Stimulated activated CD4-positive, alpha-beta T cell treated with anti-CD3 and anti-CD28 coated beads, Interleukin-2, amount 100 ng/mL, for 24 hours (primary cell): ENCODE measurements at places on chromosomes 5 and 9.

GRCh38 chr9:37911271-37911681, 7.3 kb upstream of the SLC25A51 start:
- DNase-seq, result no peak

DNA sequence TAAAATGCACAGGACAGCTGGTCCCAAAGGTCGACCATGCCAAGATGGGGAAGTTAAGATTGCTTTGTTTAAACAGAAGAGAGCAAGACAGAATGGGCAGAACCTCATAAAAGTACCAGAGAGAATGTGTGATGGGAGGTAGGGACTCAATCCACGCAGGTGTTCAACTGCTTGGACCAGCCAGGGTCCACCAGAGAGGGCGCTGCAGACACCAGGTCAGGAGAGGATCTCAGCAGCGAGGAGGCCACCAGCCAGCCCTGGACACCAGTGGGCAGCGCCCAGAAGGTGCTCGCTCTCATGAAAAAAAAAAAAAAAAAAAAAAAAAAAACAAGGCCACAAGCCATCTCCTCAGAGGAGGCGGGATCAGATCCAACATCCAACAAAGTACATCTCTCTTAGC, 81.8 kb downstream of the SHC3 start:
- DNase-seq, result no peak

DNA sequence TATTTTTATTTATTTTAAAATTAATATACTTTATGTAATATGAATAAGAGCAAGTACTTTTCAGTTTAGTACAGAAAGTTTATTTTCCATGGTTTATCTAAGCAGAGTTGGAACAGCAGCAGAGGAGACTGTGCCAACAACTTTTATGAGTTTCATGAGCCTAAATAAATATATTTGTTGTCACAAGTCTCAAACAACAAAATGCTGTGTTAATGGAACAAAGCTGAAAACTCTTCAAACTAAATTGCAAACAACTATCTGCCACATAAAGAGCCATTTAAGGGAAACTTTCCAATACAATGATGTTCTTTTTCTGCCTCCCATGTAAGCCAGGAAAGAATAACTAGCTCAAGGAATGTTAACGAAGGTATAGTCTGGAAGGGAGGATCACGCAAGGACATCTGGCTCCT, 96.1 kb downstream of the FBN2 start:
- no peak for DNase-seq

- no peak for DNase-seq
Measured at GRCh38 chr5:59685793-59686192, 207.7 kb downstream of the PDE4D start.

DNA sequence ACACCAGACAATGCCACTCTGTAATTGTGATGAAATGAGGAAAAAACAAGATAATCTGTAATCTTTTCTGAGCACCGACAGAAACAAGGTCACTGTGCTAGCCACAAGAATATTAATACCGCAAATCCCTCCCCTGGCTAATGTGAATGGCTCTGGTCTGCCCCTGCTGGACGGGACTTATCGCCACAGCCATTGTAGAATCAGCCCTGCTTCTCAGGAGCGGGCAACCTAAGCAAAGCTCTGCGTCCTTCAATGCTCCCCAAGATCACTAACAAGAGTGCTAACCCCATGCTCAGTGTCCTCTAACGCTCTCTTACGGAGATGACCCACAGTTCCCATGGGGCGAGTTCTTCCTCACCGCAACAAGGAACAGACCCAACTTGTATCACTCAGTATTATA, 42.7 kb downstream of the OR2V1 start:
- no peak for DNase-seq

- DNase-seq, result no peak
Measured at GRCh38 chr9:33124751-33125381, 42.3 kb downstream of the B4GALT1 start.

GRCh38 chr9:122327175-122327574, 43.6 kb upstream of the PTGS1 start:
- DNase-seq, result no peak

DNA sequence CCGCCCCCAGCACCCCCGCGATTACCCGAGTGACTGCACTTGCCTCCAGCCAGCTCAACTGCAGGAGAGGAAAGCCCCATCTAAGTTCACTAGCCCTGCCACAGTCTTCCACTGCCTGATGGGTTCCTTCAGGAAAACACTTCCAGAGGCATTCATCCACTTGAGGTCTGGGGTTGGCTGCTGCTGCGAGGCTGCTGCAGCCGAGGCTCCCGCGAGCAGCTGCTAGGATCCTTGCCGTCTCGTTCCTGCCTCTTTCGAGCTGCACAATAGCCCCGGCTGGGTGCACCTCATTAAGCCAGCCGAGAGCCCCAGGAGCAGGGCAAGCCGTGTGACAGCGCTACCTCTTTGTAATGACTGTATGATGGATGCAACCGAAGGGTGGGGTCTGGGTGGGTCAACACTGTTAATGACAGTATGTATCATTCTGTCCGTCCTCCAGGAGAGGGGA, 24.2 kb upstream of the ELAVL2 start:
- no peak for DNase-seq

GRCh38 chr5:143213851-143214363, 189.6 kb downstream of the NR3C1 start:
- no peak for DNase-seq

DNA sequence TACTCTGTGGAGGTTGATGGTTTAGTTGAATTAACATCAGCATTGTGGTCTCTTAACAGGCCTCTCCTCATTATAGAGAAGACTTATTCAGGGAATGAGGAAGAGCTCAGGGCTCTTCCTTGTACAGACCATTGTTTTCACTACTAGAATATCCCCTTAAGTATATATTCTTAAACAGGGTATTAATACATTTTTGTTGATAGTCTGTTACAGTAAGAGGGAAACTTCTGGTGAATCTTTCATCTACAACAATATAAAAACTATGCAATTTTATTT, 330.7 kb downstream of the ADGRV1 start:
- DNase-seq, result no peak

DNA sequence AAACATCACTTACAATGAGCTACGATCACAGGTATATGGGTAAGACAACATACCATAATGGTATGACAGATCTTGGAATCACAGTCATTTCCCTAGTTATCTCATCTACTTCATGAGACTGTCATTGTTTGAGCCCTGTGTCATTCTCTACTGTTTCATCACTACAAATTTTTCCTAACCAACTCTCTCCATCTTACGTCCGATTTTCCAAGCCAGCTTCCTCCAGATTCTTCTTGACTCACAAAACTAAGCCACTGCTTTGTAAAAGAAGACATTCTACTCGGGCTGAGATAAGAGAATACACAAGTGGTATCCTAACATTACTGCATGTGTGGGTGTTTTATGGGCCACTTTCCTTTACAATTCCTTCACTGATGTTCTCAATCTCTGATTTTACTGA, 49.6 kb downstream of the SERINC5 start:
- DNase-seq, result no peak

- no peak for DNase-seq
Measured at GRCh38 chr9:79639354-79639753, 67.6 kb downstream of the TLE4 start.

GRCh38 chr5:168125445-168126199, 165.8 kb upstream of the WWC1 start:
- DNase-seq, result no peak

- peak; percentile 55 for DNase-seq
Measured at GRCh38 chr9:124254261-124254682, 3.5 kb upstream of the NEK6 start.

GRCh38 chr9:129525656-129526196, 95.2 kb downstream of the C9orf50 start:
- no peak for DNase-seq

- DNase-seq, result no peak
Measured at GRCh38 chr5:96374653-96375052, 58.4 kb downstream of the PCSK1 start.

GRCh38 chr5:120808135-120808534, 344.0 kb downstream of the PRR16 start:
- DNase-seq, result no peak

DNA sequence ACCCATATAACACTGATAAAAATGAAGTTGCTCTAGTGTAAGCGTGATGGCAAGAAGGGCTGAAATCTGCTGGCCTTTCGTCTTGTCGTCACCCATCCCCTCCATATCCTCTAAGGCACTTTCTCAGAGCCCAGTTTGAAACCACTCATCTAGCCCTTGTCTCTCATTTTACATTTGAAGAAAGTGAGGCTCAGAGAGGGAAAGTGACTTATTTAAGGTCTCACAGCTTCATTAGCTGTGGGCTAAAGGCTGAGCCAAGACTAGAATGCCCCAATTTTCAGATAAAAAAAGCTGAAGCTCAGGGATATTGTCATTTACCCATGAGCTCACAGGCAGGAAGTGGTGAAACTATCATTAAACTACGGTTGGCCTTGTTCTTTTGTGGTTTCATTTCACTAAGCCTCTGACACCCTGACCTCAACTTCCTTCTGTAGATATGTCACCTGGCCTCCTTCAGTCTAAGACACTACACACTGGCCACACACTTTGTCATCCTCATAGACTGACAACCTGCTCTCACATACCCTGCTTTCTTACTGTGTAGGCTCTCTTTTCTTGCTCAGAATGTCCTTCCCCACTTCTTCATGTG, 176.7 kb upstream of the DMAC1 start:
- DNase-seq, result peak; percentile 56

GRCh38 chr9:130433168-130433946, 11.4 kb upstream of the ASS1 start:
- DNase-seq, result peak; percentile 63

GRCh38 chr5:133928587-133929393, 39.6 kb downstream of the C5orf15 start:
- DNase-seq, result no peak

DNA sequence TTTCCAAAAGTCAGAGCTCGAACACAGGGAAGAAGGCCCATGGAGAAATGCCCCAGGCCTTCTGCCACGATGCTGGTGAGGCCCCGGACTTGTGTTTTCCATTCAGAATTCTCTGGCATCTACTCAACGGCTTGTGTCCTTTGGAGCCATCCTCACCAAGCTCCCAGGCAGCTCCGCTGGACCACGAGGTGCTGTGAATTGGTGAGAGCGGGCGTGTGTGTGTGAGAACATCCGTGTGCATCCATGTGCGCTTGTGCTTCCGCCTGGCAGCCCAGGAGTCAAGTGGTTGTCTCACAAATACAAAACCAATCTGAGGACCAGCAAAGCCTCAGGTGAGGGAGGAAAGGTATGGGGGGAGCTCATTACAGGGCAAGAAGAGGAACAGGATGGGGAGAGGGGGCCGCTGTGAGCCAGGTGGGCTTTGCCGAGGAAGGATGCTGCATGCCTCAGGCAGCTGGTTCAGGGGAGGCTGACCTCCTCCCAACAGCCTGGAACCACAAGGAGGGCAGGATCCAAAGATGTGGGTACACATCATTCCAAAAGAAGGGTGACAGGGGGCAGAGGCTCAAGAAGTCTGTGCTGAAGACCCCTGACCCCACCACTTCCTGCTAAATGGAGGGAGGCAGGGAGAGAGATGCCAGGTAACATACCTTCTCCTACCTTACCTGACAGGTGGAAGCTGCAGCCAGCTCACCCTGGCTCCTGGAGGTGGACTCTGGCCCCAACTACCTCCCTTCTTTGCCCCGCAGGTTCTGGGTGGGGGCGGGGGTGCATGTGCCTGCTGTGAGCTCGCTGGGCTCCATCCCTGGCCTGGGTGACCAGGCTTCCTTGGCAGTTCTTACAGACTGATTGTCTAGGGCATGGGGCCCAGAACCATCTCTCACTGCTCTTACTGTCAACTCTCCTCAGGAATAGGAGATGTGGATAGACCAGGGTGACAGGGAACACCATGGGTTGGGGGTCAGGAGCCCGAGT, 196.3 kb downstream of the PAX5 start:
- DNase-seq, result no peak

DNA sequence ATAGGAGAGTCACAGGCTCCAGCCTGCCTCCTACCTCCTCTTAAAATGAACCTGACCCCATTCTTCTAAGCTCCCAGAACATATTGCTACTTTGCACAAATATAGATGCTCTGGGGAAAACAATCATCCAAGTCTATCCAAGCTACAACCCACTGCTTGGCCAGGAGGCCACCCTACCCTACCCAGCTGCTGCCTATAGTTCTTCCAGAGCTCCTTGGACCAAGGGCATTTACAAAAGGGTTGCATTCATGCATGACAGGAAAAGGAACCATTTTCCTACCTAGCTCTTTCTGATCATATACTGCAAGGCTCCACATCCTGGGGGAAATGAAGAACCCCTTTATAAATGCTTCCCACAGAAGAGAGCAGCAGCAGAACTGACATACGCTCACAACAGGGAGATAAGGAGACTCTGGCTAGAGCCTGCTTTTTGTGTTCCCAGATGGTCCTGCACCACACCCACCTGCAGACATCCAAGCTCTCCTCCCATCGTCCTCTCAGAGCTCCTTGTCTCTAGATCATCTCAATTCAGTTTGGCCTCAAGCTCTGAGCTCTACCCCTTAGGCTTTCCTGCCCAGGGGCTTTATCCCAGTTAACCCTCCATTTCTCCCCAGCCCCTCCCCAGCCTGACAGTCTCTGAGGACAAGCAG, 185.5 kb downstream of the SPOCK1 start:
- no peak for DNase-seq

DNA sequence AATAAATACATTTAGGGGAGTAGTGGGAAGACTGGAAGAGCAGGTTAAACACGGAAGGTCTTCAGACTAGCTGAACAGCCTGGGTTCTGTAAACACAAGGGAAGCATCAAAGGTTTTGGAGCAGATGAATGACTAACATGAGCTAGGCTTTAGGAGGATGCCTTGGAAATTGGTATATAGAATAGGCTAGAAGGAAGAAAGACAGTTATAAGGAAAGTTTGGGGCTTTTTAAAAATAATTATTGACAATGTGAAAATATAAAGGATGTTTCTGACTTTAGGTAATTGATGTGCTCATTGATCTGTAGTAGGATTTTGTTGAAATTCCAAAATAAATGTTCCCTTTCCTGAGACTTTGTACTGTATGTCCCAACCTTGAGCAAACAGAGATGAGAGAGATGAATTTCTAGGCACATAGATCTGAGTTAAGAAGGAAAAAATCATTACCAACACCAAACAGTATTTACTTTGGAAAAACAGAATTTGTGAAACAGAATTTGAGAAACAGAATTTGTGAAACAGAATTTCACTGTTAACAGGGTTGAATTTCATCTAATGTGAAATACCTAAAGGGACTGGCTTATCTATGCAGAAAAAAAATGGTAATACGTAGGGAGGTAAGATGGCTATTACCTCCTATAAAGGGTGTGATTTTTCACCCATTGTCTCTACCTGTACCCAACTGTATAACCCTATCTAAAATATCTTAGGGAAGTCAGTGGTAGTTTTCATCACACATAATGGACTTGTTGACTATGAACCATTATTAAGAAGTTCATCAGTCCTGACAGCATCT, 28.8 kb downstream of the SKP2 start:
- DNase-seq, result no peak

DNA sequence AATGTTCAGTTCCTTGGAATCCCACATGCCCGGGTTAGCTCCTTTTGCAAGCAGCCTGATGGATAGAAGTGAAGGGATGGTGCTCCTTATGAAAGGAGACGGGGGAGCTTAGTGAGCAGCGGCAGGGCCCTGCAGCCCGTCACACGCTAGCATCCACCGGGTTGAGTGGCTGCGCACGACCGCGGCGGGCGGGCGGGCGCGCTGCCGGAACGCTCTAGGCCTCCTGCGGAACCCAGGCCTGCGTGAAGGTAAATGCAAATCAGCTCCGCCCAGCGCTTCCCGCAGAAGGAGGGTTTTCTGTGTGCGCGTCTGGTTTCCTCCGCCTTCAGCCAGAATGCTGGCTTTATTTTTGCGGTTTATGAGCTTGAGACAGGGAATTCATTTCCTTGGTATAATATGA, 19.8 kb downstream of the IL12B start:
- no peak for DNase-seq
